ENCODE measurements at places on chromosomes 7 and 10.

DNA sequence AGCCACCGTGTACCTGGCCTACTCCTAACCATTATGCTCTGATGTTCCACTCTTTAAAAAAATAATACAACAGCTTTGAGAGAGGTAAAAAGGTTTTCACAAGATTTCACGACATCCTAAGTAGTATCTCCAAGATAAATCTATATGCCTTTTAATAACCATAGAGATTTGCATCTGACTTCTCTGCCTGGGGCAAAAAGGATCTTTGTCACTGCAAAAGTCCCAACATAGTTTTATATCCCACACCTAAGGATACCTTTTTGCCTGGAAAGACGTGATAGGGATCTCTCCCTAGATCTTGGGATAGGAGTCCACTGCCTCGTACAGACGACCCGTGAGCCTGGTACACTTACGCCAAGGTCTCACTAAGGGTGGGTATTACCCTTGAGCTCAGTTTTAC lies 31.4 kb upstream of the SVIL start:
- DNase-seq: no peak

DNA sequence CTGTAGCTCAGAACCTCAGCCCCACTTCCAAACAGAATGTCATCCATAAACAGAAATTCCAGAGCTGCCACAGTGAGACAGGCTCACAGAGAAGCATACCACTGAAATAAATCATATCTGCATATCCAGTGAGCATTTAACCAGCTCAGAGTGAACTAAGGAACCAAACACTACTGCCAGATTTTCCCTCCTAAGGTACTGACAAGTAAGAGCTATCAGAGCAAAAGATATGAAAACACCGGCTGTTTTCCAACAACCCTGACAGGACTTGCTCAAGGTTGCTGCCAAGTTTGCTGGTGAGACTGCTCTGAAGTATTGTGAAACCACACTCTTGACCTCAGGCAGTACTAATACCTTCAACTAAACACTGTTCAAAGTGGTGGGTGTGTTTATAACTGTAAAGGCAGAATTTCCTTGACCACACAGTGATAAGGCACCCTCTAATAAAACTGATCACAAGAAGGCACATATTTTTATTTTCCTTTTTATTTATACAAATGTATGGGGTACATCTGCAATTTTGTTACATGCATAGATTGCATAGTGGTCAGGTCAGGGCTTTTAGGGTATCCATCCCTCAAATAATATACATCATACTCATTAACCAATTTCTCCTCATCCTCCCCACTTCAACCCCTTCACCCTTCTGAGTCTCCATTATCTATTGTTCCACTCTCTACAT lies 18.3 kb downstream of the SGMS1 start:
- no peak for DNase-seq

- no peak for DNase-seq
Observed at GRCh38 chr7:86978808-86979506, 80.5 kb downstream of the ELAPOR2 start.

GRCh38 chr10:58781873-58782488 lies 269.3 kb downstream of the BICC1 start:
- peak; percentile 7 for DNase-seq

GRCh38 chr10:116985611-116986010 lies 19.4 kb downstream of the SHTN1 start:
- no peak for DNase-seq

DNA sequence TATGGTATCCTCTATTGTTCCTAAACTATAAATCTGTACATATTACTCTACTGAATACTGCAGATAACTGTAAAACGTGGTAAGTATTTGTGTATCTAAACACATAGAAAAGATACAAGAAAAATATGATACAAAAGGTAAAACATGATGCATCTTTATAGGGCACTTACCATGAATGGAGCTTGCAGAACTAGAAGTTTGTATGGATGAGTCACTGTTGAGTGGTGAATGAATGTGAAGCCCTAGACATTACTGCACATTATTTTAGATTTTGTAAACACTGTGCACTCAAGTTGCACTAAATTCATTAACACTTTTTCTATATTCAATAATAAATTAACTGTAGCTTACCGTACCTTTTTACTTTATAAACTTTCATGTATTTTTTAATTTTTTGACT lies 357.5 kb downstream of the ZWINT start:
- no peak for DNase-seq

- no peak for DNase-seq
Observed at GRCh38 chr10:46024948-46025347, 5.5 kb downstream of the NCOA4 start.

DNA sequence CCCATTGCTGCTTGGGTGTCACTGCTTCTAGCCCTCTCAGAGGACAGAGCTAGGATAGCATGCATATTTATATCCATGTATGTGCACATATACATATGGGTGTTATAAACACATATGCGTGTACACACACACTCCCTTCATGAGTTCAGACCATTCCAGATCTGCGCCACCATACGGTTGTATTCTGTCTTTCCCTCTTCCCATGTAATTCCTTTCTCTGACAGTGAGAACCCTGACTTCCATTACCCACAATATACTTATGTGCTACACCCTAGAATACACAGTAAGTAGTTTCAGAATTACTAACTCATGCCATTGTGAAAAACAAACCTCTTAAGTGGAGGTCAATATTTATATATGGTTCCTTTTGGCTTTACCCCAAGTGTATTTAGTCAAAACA lies 116.6 kb upstream of the SAMD8 start:
- no peak for DNase-seq

- DNase-seq: no peak
Observed at GRCh38 chr7:31432836-31433340, 81.0 kb upstream of the ITPRID1 start.

All from inflammatory macrophage treated with lipopolysaccharide for 1 hour (primary cell).